ENCODE measurements at places on chromosomes 4 and X.

DNA sequence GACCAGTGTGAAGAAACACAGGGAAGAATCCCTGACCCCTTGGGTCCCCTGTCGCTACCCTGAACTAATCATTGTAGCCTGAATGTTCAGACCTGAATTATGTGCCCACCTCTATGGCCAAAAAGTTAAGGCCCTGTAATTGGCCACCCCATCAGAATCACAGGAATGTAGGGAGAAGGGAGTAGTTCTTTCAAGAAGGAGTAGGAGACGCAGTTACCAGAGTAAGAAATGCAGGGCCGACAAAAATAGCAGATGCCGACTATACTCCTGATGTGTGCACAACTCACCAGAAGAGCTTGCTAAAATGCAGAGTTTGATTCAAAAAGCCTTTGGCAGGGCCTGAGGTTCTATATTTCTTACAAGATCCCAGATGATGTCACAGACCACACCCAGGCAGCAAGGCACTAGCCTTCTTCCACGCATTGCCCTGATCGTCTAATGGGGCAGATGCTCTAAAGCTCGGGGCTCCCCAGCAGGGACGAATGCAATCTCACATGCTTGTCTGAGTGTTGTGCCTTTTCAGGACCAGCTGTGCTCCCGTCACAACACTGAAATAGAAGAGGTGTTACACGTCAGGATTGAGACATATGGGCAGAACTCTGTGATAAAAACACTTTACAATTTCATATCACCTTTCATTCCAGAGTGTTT lies 161.0 kb upstream of the FAM241A start:
- no peak for DNase-seq

GRCh38 chr4:183012879-183013729 lies 86.0 kb upstream of the WWC2 start:
- no peak for DNase-seq

- no peak for DNase-seq
Measured at GRCh38 chr4:73743281-73743680, 2.9 kb downstream of the CXCL8 start.

DNA sequence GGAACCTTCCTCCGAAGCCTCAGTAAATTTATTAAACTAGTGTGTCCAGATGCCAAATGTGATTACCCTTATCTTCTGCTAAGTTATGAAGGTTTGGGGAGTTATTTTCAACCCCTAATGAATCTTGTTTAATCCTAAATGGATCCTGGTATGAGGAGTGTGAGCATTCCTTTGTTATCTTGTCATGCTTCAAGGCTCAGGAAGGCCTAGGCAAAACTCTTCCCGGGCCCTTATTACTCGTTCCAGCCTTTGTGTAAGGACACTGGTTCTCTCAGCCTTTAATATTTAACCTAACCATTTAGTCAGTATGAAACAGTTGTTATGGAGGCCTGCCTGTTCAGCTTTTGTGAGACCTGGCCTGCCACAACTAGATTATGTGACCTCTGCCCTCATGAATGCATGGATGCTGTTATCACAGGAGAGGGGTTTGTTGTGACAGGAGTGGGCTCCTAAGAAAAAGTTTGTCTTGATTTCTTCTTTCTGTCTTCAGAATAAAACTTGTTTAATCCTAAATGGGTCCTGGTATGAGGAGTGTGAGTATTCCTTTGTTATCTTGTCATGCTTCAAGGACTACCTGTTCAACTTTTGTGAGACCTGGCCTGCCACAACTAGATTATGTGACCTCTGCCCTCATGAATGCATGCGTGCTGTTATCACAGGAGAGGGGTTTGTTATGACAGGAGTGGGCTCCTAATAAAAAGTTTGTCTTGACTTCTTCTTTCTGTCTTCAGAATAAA lies 181.7 kb downstream of the SLC39A8 start:
- DNase-seq, result no peak

- peak; percentile 7 for DNase-seq
Measured at GRCh38 chrX:14497184-14497666, 32.1 kb upstream of the GLRA2 start.

DNA sequence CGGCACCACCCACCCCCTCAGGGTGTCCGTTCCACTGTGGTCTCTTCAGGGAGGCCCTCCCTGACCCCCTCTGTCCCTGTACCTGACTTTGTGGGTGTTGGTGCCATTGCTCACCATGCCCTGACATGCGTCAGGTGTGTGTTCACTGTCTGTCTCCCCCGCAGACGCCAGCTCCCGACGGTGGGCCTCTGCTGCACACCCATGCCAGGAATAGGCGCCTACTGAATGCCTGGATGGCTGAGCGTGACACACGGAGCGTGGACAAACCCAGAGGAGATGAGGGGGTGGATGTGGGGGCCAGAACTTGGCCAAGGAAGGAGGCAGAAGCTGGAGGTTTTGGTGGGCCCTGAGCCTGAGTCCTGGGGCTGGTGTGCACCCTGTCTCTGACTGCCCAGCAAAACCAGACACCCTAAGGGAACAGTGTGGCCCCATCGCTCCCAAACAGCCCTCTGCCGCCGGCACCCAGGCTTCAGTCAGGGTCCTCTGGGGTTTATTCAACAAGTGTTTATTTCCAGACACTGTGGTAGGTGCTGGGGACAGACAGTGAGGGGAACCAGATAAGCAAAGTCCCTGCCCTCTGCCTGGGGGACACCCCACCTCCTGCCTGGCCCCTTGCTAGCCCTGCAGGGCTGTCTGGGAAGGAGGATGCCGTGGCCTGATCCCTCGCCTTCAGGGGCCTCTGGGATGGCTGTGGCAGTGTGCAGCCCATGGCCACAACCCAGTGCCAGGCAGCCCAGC lies 76.9 kb downstream of the WFS1 start:
- no peak for DNase-seq

DNA sequence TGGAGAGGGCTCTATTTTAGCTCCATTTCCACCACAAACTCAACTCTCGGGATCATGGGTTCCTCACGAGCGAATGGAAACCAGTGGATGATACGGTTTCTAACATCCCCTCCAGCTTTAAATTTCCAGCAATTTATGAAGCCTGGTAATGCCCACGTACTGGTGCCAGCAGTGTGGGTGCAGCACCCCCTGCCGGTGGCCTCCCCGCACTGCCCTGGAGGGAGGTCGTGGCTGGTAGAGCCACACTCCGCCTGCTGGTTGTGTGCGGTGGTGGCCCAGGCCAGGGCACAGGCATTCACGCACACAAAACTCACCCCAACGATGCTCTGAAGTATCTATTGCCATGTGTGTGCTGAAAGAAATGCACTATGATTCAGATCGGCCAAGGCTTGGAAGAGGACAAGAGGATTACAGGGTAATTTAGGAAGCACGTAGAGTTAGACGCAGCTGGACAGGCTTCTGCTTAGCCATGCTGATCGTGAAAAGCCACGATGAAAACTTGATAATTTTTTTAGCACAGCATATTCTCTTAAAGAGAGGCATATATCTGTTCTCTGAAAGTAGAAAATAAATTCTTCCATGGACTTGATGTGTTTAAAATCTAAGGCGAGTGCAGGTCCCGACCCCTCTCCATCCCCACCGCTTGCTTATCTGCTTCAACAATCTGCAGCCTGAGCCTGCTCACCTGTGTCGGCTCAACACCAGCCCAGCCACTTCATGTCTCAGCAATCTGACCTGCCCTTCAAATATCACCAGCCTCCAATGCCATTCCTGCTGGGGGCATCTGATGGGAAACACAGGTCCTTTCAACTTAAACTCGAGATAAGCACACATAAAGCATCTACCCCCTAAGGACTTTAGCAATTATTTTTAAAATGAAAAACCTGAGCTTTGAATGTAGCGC lies 59.1 kb downstream of the SCD5 start:
- DNase-seq, result peak; percentile 87

GRCh38 chrX:13836575-13836974 lies 19.7 kb upstream of the GPM6B start:
- DNase-seq, result no peak

DNA sequence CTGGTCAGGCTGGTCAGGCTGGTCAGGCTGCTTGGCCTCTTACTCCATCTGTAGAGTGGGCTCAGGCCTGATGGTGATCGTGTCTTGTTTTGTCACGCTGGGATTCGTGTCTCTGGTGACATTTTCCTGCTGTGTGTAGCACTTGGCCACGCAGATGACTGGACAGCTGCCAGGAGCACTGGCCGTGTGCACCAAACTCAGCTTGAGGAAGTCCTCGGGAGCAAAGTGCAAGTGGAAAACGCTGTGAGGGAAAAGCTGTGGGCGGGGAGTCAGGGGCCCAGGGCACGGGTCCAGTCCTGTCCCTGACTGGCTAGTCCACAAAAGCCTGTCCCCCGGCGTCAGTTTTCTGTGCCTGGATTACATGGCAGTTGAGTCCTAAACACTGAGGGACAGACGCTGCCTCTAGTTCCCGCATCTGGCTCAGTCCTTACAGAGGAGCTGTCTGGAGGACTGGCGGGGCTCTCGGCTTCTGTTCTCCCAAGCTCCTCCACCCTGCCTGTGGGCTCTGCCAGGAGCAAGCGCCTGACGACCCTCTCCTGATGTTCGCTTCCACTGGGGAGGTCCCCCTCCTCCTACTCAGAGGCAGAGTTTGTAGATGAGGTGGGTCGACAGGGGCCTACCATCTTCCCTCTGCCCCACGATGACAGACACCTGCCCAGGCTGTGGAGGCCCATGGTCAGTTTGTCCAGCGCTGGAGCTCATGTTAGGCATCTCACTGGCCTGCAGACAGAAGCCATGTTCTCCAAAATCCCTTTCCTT lies 35.9 kb upstream of the GRPEL1 start:
- DNase-seq, result peak; percentile 88

- DNase-seq, result no peak
Measured at GRCh38 chr4:108287834-108288413, 119.2 kb upstream of the LEF1 start.

GRCh38 chrX:124426288-124427169 lies 80.2 kb downstream of the SH2D1A start:
- DNase-seq, result no peak

- DNase-seq, result no peak
Measured at GRCh38 chrX:97691901-97692455, 808.3 kb downstream of the RPA4 start.
